ENCODE measurements at places on chromosomes 7 and 10.

DNA sequence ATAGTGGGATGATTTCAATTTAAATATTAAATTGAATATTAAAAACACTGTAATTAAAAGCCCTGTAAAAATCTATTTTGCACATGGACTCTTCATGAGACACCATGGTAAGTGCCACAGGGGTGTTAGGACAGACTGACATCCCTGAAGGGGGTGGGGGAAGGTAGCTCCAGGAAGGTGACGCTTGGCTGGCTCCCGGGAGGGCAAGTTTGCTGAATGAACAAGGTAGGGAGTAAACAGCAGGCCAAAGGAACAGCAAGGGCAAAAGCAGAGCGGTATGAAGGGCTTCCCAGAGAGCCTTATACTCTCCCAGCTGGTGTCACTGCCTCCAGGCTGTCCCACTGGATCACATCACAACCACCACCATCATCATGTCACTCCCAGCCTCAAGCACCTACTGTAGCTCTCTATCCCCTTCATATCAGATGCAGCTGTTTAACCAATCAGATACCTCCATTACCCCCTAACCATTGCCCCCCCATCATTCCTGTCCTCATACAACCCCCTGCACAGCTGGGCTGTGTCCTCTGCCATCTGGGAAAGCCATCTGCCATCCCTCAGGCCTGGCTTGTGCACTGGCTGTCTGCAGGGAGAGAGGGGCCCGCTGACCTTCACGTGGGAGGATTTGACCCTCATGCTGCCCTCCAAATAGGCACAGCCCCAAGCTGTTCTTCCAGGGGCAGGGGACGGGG lies 19.5 kb downstream of the HSPA12A start:
- no peak for DNase-seq

GRCh38 chr10:11237571-11237970 lies 219.9 kb downstream of the CELF2 start:
- DNase-seq, result no peak

DNA sequence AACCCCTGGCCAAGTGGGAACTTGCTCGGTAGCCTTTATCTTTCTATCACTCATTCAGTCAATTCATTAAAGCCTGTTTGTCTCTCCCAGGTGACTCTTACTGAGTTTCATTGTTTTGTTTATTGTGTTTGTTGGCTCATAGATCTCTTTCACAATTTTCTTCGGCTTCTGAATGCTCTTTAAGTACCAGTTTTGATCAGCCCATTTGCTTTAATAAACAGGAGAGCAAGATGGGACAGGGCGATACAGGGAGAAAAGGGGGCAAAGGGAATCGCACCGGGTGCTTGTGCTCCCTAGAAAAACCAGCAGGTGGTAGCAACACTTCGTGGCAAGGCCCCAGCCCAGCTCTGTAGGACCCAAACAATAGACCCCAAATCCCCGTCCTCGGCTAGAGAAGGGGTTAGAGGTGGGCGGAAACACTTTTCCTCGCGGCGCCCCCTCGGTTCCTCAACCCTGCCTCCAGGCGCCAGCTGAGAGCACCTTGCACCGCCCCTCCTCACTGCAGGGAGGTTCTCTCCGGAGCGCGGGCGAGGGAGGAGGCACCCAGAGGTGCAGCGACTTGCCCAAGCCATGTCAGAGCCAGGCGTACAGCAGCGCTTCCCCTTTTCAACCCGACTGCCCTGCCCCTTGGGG lies 1.0 kb upstream of the EPHB6 start:
- DNase-seq, result peak; percentile 71

- no peak for DNase-seq
Measured at GRCh38 chr10:3820255-3820654, 35.2 kb upstream of the KLF6 start.

DNA sequence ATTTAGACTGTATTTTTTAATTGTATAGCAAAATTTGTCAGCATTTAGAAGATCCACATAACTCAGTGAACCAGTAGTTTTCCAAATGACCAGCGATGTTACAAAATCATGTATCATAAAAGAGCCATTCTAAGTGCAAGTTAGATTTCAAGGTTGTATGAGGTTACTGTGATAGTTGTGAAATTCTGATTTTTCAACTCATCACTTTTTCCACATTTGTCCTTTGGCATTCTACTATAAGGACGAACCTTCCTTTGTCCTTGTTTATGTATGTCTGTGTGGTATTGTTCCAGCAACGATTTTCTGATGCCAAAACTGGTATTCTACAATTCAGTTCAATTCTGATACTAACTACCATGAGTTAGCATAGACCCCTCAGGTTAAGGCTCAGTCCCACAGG lies 64.2 kb downstream of the TAX1BP1 start:
- DNase-seq, result no peak

DNA sequence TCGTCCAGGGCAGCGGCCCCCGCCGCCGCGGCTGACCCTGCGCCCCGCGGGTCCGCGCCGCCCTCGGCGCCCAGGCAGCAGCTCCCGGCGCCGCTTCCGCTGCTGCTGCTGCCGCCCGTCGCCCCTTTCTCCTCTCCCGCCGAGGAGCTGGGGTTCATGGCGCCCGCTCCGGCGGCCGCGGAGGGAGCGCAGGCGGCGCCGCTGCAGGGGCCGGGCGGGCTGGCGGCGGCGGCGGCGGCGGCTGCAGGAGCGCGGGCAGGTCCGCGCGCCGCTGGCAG lies 286 bp downstream of the DGKI start:
- no peak for DNase-seq

GRCh38 chr7:23662124-23662983 lies 17.6 kb upstream of the FAM221A start:
- DNase-seq, result no peak

GRCh38 chr7:66245008-66245407 lies 39.9 kb downstream of the TPST1 start:
- DNase-seq, result no peak

DNA sequence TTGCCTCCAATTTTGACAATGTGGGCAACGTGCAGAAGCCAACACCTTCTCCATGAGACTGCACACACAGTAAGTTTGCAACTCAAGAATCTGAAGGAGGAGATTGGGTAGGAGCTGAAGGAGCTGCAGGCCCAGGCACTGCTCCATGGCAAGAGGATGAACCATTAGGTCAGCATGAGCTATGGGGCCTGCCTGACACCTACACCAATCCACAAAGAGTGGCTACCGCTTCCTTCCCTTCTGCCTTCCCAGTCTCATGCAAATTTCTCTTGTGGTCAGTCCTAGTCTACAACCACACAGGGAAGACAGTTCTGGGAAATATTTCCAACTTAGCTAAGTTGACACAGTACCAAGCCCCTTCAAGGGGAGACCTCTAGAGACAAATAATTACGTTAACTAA lies 142.0 kb upstream of the ADO start:
- no peak for DNase-seq

- DNase-seq, result no peak
Measured at GRCh38 chr10:21953585-21954057, 49.9 kb downstream of the DNAJC1 start.

DNA sequence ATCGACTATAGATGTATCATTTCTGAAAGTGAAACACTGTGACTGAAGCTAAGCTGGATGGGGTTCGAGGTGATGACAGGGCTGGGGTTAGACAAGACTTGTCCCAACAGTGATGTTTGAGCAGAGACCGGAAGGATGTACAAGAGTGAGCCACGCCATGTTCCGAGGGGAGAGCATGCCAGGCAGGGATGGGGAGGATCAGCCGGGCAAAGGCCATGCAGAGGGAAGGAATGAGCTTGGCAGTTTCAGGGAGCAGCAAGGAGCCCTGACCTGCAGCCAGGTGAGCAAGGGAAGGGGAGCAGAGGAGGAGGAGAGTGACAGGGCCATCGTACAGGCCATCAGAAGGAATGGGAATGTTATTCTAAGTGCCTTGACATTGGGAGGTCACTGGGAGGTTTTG lies 114.9 kb upstream of the GPR26 start:
- no peak for DNase-seq

- no peak for DNase-seq
Measured at GRCh38 chr10:126732308-126732707, 61.8 kb upstream of the C10orf90 start.

DNA sequence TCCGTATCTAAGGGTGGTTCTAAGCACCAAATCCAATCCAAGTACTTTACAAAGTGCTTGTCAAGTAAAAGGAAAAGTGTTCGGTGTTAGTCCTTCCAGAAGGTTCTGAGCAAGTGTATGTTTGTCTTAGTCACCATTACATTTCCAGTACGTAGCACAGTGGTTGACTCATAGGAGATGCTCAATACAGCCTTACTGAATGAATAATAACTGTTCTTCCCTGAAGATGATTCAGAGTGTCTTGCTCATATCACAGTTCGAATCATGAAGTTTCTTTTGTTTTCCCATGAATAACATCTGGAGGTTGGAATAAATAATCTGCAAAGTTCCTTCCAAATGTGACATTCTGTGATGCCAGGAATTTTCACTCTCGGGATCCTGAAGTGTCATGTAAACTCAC lies 53.4 kb downstream of the WNT2 start:
- DNase-seq, result no peak

DNA sequence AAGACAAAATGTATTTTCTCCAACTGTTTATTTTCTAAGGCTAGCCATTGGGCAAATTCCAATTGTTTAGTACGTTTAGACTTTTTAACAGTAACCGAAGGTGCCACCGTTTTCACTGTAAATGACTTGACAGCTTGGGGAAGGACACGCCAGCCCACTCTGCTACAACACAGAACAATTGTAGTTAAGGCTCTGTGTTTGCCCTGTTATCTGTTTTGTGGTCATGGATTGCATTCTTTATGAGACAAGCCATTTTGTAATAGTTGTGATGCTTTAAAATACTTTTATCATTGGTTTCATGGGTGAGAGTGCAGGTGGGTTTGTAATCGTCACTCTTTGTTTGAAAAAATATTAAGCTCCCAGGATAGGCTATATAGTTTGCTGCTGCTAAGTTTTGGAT lies 6.6 kb upstream of the PITRM1 start:
- no peak for DNase-seq

DNA sequence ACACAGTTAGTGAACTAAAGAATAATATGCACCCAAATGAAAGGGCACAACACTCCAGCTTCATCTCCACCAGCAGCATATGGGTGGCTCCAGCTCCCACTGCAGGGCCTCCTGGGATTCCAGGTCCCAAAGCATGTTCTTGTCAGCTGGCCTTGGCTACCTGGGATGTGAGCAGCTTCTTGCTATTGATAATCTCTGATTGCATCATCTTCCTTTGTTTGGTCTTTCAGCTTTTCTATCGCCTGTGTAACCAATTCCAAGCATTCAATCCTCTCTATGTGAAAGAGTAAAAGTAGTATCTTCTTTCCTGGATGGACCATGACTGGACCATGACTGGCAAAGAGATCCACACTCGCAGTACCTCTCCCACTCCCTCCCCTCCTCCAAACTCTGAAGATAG lies 333.9 kb upstream of the GLI3 start:
- no peak for DNase-seq

GRCh38 chr7:92808635-92809034 lies 27.7 kb downstream of the CDK6 start:
- no peak for DNase-seq

DNA sequence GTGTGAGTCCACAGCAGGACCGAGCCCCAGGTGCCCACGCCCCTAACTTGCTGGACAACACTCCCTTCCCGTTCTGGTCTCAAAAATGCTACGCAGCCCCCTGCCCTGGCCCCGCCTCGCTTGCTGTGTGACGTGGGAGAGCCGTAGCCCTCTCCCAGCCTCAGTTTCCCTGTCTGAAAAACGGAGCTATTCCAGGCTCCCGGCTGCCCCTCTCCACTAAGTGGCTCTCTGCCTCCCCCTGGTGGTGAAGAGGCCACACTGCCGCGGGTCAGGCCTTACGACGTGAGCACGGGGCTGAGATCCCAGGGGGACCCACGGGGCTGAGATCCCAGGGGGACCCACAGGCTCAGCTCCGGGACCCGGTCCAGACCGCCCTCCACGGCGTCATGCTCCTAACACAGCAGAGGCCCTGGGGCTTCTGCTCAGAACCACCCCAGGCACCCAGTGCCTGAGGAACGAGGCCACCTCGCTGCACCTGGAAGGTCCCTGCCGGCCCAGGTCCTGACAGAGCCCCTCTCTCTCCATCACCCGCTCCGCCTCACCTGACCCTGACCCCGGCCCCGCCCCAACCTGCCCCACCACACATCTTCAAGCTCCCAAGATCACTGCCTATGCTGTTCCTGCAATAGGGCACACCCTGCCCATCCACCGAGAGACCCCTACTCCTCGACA lies 26.7 kb downstream of the MICALL2 start:
- DNase-seq, result peak; percentile 24

- no peak for DNase-seq
Measured at GRCh38 chr10:9222917-9223316, 1168.4 kb downstream of the GATA3 start.

DNA sequence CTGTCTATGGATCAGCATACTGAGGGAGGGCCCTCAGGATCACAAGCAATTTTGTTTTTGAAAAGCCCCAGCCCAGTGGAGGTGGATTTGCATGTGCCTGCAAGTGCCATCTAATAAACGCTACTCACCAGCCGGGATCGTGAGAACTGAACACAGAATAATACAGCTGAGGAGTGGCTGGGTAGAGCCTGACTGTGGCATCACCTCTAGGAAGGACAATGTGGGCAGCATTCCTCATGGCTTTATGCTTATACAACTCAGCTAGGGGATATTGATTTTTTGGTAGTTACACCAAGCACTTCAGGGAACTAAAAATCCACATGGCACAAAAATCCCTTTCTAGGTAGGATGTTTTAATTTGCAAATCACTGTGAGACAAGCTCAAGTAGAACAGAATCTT lies 72.7 kb upstream of the PALS2 start:
- no peak for DNase-seq

GRCh38 chr10:86654411-86655172 lies at the start of gene OPN4:
Gene OPN4, plus strand, starts transcription at chr10:86654547. Its CDS starts 237 bp downstream, at chr10:86654784.
- no peak for DNase-seq

GRCh38 chr10:121566755-121567154 lies 31.5 kb downstream of the FGFR2 start:
- peak; percentile 37 for DNase-seq

- DNase-seq, result no peak
Measured at GRCh38 chr7:12350971-12351370, 52.7 kb downstream of the VWDE start.

DNA sequence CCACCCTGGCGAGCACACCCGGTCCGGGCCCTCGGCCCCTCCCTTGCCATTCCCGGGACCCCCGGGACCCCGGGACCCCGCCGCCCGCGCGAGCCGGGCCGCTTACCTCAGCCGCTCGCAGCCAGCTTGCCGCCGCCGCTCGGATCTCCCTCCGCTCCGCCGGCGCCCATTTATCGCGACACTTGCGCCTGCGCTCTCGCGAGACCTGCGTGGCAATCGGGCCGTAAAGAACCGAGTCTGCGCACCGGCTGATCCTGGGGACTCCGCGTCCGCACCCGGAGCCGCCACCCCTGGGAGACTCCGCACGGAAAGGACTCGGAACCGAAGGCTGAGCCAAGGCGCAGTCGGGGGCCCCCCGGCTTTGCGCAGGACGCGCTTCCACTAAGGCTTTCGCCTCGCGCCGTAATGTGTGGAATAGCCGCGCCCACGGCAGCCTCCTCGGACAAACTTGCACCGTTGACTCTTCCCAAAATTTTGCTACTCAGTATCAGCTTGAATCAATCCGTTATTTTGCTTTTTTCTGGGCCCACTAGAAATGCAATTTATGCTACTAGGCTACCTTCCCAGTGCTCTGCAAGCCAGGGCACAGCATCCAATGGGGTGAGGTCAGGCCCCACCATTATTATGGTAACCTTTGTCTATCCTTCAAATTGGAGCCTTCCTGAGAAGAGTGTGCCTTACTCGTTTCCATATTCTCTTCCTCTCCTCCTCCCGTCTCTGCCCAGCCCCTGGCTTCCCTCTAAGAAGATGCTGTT lies at the start of gene MAD1L1:
Gene MAD1L1 (minus strand): TSS at position 180 of the 755 bp plus-strand sequence. CDS start 2,812 bp downstream, outside the sequence.
- peak; percentile 66 for DNase-seq

GRCh38 chr7:2665359-2665791 lies 22.6 kb upstream of the AMZ1 start:
- no peak for DNase-seq
